Retinal pigment epithelial cell (primary cell): ENCODE measurements at places on chromosomes 6 and 20.

DNA sequence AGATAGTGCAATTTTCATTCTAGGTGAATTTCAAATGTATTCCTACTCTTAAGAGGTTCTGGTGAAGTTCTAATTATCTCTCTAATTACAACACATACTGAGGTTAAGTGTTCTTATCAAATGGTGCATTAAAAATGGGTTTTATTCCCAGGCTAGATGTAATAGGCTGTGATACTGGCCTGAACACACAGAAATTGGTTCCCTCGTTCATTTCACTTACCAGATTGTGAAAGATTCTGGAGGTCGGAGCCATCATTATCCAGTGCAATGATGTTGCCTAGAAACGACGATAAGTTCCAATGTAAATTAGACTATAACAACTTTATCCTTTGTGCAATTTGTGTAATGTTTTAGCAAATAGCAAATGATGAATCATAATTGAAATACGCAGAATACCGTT is 172.6 kb upstream of the SOX4 start:
- no peak for DNase-seq

DNA sequence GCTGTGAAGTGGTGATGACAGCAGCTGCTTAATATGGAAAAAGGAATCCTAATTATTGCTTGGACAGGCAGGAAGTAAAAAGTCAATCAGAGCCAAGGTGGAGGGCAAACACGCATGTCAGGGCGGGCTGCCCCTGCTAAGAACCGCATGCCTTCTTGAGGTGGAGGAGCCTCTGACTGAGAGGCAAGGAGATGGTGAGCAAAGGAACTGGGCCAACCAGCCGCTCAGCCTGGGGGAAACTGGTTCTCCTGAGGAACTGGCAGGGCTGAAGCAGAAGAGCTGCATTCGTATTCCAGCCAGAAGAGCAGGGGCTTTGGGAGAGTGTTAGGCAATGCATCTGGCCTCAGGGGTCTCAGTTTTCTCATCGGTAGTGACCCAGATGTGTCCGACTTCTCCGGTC is 13.1 kb upstream of the MLN start:
- no peak for DNase-seq

DNA sequence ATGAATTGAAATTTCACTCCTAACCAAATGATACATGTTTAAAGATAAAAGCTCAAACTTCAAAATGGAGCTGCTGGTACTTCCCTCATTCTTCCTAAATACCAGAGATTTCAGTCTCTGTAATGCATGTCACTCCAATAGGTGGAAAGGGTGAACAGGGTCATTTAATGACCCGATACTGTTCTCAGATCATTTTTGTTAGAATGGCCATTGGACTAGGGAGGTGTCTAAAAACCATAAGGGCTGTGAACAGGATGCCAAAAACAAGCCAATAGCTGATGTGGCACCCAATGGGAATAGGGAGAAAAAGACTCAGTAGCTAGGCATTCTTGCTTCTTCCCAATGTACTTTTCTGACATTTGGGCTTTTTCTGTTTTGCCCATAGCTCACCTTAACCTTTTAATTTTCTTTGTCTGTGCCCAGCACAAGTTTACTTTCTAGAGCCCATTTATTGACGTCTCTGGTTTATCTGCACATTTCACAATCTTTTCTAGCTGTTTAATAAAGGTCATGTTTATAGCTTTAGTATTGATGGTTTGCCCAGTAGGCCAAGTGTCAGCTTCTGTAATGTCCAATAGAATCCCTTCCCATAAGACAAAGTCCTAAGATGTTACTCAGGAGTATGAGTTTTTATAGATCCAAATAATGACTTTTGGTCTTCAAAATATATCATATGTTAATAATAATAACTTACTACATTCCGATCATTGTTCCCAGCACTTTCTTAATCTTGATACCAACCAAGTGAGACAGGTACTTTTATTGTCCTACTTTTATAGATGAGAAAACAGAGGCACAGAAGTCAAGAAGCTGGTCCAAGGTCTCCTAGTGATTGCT is 24.3 kb upstream of the FLRT3 start:
- DNase-seq: no peak

DNA sequence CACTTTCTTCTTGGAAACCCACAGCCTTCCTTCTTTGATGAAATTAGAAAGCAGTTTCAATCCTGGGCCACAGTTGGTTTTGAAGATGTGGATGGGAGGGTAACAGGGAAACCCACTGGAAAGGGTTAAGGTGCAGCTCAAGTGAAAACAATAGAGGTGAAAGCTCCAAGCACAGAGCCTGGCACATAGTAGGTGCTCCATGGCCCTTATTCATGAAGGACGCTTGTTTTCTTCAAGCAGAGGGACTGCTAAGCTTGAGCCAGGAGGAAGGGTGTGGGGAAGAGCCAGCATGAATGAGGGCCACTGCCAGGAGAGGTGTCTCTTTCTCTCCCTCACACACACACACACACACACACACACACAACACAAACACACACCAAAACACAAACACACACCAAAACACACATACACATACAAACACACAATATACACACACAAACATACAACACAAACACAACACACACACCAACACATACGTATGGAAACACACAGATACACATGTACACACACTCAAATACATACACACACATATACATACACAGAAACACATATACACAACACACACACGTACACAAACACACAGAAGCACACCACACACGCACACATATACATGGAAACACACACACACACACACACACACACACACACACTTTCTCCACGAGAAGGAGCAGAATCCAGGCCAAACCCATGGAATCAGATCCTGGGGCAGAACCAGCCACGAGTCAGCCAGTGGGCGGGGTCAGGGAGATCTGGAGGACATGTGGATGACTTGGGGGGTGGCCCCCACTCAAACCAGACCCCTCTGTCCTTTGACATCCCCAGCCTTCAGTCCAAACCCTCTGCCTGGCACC is 23.7 kb upstream of the RBPJL start:
- no peak for DNase-seq

GRCh38 chr6:51514748-51515402 is 572.5 kb downstream of the PKHD1 start:
- no peak for DNase-seq
